ENCODE measurements at places on chromosomes 2 and 18.

DNA sequence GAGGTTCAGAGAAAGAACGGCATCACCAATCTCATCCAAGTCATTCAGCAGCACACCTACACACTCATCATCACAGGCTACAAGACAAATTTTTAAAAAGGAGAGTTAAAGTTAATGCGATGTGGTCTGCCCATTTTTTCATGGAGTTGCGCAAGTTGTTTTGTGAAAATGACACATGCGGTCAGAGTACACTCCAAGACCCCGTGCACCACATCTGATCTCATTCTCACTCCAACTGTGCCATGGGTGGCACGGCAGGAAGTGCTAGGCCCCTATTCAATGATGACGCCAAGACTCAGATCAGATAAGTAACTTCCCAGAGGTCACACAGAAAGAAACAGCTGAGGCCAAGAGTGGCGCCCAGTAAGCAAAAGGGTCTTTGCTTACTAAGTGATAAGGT, 119.8 kb downstream of the LAMA1 start:
- no peak for DNase-seq

DNA sequence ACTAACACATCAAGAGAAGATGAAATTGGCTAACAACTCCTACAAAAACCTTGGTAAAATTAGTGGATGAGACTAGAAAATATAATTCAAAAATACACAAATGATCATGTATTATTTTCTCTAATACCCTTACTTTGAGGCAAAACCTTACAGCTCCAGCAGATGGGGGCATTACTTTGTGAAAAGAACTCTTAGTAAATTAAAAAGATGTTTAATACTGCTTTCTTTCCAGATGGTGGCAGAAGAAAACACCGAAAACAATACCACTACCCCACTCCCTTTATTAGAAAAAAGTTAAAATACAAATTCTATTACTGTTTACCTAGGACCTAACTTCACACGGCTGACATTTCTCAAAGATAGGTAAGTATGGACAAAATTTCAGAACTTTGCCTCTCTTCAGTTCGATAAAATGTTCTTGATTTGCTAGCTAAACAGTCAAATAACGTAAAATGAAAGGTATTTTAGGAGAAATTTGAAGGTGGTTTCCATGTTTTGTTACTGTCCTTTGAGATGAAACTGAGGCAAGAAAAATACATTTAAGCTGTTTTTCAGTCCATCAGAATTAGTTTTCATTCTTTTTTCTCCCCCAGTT, 30.6 kb downstream of the ORC4 start:
- peak; percentile 40 for DNase-seq

GRCh38 chr2:237242091-237242536, 156.4 kb downstream of the COPS8 start:
- DNase-seq = no peak

DNA sequence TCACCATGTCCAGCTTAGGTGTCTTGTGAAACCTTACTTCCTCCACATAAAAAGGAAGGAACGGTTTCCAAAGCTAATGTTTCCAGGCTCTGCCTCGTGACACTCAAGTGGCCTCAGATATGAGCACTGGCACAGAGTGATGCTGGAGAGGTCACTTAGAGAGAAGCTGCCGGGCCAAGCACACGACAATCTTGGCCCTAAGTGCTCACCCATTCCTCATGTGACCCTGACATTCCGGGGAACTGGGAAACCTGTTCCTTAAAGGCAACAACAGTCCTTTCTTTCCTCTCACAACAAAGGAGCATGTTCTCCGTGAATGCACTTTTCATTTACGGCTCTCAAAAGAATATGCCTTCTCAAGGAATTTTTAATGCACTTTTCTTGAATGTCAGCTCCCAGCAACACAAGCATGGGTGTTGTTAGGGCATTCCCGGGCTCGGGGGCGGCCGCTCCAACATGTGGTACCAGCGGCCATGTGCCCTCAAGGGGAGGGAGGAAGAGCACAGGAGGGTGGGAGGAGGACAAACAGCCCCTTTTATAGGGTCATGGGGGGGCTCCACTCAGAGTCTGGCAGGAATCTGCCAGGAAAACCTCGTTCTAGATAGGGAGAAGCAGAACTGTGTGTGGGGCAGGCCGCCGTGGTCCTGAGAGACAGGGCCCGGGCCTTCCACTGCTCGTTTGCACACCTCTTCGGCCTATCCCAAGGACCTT, 118.6 kb downstream of the MBP start:
- no peak for DNase-seq

GRCh38 chr2:231187736-231188505, 10.5 kb upstream of the ARMC9 start:
- DNase-seq = peak; percentile 45

- no peak for DNase-seq
Measured at GRCh38 chr2:146031158-146031557, 1511.2 kb upstream of the ZEB2 start.

GRCh38 chr2:195903956-195904355, 164.7 kb downstream of the DNAH7 start:
- no peak for DNase-seq

- no peak for DNase-seq
Measured at GRCh38 chr18:38940475-38940862, 1374.9 kb upstream of the CELF4 start.

GRCh38 chr2:68032702-68033101, 30.1 kb downstream of the C1D start:
- DNase-seq = no peak

DNA sequence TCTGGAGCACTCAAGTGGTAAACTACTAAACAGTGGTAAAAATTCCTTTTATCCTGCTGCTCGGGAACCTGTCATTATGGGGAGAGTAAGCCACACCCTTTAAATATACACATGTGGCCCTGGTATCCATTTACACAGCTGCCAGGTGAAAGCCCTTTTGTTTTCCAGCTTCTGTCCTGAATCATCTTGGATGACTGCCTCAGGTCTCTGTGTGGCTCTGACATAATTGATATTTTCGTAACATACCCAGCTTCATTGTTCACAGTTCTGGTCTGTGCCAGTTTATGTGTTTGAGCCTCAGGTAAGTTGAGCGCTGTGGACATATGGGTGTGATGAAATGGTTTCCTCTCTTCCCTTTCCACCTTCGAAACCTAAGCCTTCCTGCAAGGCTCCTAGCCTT, 15.7 kb upstream of the TTC39C start:
- no peak for DNase-seq

- no peak for DNase-seq
Measured at GRCh38 chr2:127362971-127363370, 24.8 kb downstream of the MAP3K2 start.

GRCh38 chr18:57516056-57516455, 70.4 kb downstream of the FECH start:
- DNase-seq = no peak
